ENCODE measurements at places on chromosomes 3 and 15.

DNA sequence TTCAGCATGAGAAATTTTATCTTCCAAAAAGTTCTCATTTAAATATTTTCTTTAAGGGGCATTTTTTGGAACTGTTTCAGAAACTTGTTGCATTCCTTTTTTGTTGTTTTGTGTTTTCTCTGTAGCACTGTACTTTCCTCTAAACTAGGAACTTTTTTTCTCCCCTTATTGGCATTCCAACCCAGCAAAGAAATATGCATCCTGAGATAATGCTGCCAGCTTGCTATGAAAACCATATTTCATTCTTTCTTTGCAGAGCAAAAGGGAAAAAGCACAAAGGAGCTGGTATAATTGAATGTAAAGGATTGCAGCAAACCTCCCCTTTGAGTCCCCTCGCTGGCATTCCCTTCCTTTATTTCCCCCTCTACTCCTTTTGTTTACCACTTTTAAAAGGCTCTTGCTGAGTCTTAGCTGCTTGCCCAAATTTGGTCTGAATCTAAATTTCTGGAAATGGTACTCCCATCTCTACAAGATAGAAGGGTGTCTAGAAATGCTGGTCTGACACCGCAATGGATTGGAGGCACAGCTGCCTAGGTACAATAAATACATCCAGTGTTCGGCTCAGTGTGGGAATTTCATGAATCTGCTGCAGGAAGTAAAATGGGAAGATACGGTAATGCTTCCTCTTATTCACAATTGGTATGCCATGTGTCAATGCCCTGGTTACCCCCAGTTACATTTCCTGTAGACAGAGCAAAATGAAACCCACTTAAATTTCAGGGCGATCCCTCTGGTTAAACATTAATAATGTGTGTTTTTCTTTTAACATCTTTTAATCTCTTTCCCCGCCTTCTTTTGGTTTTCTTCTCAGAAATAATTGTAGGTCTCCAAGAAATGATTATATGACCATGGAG is 156.6 kb downstream of the MEIS2 start:
- DNase-seq: no peak

DNA sequence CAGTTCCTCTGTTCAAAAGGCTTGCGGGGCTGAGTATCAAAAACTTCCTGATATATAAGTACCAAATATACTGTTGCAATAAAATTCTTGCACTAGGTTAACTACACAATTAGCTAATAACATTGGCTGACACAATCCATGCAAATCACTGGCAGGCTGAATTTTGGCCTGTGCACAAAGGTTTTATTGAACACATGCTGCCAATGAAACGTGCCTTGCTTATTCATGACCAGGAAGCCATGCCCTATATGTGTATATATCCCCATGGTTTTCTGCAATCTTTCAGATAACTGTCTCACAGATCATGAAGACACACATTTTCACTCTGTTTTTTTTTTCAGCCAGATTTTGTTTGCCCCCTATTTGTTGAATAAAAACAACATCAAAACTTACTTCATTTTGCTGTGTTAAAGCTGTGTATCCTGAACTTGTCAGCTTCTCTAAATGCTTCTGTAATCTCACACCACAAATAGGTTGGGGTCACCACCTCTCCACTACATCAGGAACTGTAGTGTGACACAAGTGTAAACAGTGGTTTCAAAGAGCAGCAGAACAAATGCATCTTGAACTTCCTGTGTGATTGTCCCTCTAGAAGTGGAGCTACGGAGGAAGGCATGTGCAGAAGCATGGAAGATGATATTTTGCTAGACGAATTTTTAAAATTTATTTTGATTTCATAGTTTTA is 920.7 kb upstream of the NR2F2 start:
- no peak for DNase-seq

GRCh38 chr15:22874966-22875365 is 36.5 kb downstream of the NIPA2 start:
- DNase-seq: no peak

DNA sequence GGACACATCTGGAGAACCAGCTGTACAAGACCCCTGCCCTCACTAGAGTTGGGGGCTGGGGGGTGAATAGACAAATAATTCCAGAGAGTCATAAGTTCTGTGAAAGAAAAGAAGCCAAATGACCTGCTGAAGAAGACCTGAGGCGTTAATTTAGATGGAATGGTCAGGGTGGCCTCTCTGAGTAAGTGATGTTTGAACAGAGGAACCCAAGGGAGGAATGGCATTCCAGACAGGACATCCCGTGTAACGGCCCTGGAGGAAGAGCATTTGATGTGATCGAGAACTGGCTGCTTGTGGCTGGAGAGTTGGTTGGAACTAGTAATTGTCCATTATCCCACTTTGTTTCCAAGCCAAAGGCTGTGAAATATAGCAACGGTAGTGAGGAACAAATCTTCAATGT is 1.7 kb downstream of the NR2C2 start:
- no peak for DNase-seq

GRCh38 chr3:99620077-99620767 is 18.2 kb upstream of the COL8A1 start:
- no peak for DNase-seq

- DNase-seq: no peak
Observed at GRCh38 chr3:48422681-48423080, 7.2 kb downstream of the PLXNB1 start.

- no peak for DNase-seq
Observed at GRCh38 chr3:60674870-60675269, 576.4 kb downstream of the FHIT start.

DNA sequence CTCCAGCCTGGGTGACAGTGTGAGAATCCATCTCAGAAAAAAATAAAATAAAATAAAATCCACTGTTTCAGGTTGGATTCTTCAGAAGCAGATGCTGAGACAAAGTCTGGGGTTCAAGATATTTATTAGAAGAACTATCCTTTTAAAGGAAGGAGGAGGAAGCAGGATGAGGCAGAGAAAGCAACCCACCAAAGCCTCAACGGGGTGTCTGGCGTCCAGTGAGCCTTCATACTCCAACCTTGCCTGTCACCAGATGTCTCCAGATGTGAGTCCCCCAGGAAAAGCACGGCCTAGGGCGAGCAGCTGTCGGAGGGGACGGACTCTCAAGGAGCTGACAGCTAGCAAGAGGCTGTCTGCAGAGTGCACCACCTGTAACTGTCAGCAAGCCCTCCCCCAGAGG is 37.3 kb downstream of the MB21D2 start:
- DNase-seq: no peak

DNA sequence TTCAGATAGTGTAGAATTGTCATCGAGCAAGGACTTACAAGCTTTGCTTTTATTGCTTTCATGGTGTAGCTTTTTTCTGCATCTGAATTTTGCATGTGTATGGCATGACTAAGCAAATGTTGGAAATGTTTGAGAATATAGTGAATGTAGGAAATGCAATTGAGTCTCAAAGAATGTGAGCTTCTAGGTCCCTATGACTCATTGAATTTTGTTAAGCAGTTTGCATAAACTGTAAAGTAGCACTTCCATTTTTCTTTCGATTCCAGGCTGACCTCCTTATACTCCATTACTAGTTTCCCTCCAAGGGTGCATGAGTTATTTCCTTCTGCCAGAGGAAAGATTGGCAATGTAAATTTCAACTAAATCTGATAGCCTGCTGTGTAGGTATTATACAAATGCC is 619.2 kb downstream of the DIPK2A start:
- no peak for DNase-seq

GRCh38 chr15:33864360-33865075 is 103.8 kb upstream of the CHRM5 start:
- DNase-seq: no peak

DNA sequence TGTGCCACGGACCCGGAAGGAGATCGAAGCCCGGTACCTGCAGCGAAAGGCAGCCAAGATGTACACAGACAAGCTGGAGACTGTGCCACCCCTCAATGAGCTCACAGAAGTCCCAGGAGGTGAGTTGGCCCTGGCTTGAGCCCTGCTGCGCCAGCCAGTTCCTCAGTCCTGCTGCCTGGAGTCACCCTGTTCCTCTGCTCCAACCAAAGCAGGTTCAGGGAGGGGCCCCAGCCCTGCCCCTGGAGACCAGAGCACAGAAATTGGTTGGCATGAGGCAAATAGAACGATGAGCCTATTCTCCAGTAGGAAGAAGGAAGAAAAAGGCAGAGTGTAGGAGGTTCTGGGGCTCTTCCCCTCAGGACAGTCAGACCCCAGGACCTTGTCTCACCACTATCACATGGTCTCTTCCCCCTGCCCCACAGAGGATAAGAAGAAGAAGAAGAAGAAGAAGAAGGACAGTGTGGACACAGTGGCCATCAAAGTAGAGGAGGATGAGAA is 8.0 kb downstream of the TMIE start:
- no peak for DNase-seq

- DNase-seq: no peak
Observed at GRCh38 chr15:52960283-52960682, 170.1 kb upstream of the ONECUT1 start.

- no peak for DNase-seq
Observed at GRCh38 chr3:118766306-118766669, 268.4 kb downstream of the IGSF11 start.

GRCh38 chr3:170867143-170867937 is 2.7 kb downstream of the RPL22L1 start:
- no peak for DNase-seq

DNA sequence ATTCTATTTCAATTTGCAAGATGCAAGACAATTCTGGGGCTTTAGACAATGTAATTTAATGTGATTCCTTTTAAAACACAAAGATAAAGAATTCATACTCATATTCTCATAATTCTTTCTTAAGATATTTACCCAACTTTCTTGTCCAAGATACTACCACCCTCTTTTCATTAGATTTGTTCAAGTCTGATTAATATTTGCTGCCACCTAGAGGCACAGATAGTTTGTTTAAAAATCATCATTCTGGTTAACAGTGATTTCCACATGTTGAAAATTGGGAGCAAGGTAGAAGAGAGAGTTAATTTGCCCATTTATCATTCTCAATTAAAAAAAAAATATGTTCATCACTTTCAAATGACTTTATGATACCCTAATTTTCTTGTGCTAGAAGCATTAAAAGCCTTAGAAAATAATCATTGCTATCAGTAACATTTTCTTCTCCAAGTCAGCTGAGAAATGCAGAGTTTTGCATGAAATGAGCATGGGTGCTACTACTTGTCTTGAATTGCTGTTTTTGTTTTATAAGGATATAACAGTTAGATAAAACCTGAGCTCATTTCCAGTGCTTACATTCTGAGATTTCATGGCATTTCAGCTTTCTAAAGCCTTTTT is 11.6 kb downstream of the TAMM41 start:
- DNase-seq: peak; percentile 29

DNA sequence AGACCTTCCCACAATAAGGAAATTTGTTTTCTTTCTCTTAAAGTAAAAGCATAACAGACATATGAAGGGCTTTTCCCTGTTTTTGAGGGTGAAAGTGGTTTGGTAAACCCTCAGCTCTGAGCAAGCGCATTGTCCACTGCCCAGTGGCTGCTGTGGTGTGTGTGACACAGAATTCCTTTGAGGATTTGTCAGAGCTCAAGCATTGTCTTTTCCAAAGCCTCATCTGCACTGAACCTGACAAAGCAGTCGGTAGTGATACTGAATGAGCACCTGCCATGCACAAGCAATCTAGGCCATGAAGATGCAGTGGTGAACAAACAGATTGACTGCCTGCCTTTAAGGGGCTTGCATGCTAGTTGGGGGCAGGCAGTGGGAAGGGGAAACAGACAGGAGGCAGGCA is 128.3 kb downstream of the PLCL2 start:
- no peak for DNase-seq

DNA sequence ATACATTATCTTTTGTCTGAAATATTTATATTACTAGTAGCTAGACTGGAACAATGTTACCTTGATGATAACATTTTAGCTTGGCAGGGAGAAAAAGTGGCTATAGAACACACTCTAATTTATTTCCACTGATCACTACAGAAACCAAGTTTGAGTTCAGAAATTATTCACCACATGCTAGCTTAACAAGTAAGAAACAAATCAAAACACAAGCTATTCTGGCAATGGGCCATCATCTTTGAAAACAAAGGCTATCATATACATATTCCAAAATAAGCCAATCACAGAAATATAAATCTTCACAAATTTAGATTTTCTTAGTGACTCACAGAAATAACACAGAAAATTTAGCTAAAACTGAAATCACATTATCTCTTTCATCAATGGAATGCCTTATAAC is 17.1 kb downstream of the AQR start:
- DNase-seq: no peak

GRCh38 chr3:44478606-44479094 is 1.2 kb upstream of the ZNF445 start:
- no peak for DNase-seq

GRCh38 chr3:99866261-99866761 is 48.6 kb downstream of the CMSS1 start:
- DNase-seq: no peak

GRCh38 chr15:94080989-94081605 is 150.3 kb upstream of the MCTP2 start:
- DNase-seq: no peak

- DNase-seq: no peak
Observed at GRCh38 chr15:31317017-31317416, 9.6 kb upstream of the KLF13 start.

- no peak for DNase-seq
Observed at GRCh38 chr3:25872200-25872877, 82.4 kb downstream of the OXSM start.

GRCh38 chr15:81265944-81266775 is 57.8 kb downstream of the STARD5 start:
- DNase-seq: peak; percentile 64

- DNase-seq: no peak
Observed at GRCh38 chr3:138010273-138010590, 267 bp downstream of the CLDN18 start.

DNA sequence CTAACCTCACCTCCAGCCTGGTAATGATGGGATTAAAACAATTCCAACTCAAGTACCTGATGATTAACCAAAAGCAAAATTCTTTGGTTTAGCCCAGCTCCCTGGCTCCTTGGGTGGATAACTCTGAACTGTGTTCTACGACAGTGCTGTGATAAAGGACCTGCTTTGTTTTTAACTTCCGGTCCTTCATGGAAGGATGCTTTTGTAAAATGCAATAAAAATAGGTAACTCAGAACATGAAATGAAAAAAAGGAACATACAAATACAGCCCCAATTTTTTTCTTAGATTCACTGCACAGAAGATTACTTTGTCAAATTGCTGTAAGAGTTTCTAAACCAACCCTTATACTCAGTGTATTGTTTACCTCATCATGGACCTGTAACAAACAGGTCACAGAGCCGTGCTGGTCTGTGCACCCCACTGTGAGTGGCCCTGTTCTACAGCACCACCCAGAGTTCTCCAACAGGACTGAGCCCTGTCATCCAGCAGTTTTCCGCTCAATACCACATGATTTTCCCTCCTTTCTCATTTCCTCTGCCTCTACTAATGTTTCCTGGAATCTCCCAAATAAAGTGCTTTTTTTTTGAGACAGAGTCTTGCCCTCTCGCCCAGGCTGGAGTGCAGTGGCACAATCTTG is 4.9 kb upstream of the PCYT1A start:
- DNase-seq: no peak
